ENCODE measurements at places on chromosomes 5 and 9.
A peak's percentile ranks its signal among the peaks of the same experiment; 100 is the strongest.

- no peak overlapping the region for H3K27ac ChIP-seq
- no peaks in the 10 kb centered on the region for H3K36me3 ChIP-seq
- H3K27me3 ChIP-seq, result no peaks in the 10 kb centered on the region
- H3K4me3 ChIP-seq, result no peak overlapping the region
- no peak for DNase-seq
Observed at GRCh38 chr9:123620239-123620638, 264.2 kb downstream of the CRB2 start.

GRCh38 chr5:94618029-94618492 is 343 bp downstream of the KIAA0825 start:
- H3K36me3 ChIP-seq, result no peaks in the 10 kb centered on the region
- peak; percentile 22 for DNase-seq
- H3K4me1 ChIP-seq, result peaks cover 31% of the 10 kb centered on the region

GRCh38 chr9:1701113-1701512 is 314.0 kb upstream of the SMARCA2 start:
- H3K4me3 ChIP-seq, result no peak overlapping the region
- H3K27me3 ChIP-seq, result no peaks in the 10 kb centered on the region
- H3K27ac ChIP-seq, result no peak overlapping the region
- no peaks in the 10 kb centered on the region for H3K36me3 ChIP-seq
- DNase-seq, result no peak
- H3K4me1 ChIP-seq, result no peaks in the 10 kb centered on the region

GRCh38 chr5:36202521-36202961 is 39.2 kb downstream of the NADK2 start:
- no peaks in the 10 kb centered on the region for H3K4me1 ChIP-seq
- peaks cover 5% of the 10 kb centered on the region for H3K36me3 ChIP-seq
- DNase-seq, result no peak
- no peaks in the 10 kb centered on the region for H3K27me3 ChIP-seq
- H3K27ac ChIP-seq, result no peak overlapping the region

DNA sequence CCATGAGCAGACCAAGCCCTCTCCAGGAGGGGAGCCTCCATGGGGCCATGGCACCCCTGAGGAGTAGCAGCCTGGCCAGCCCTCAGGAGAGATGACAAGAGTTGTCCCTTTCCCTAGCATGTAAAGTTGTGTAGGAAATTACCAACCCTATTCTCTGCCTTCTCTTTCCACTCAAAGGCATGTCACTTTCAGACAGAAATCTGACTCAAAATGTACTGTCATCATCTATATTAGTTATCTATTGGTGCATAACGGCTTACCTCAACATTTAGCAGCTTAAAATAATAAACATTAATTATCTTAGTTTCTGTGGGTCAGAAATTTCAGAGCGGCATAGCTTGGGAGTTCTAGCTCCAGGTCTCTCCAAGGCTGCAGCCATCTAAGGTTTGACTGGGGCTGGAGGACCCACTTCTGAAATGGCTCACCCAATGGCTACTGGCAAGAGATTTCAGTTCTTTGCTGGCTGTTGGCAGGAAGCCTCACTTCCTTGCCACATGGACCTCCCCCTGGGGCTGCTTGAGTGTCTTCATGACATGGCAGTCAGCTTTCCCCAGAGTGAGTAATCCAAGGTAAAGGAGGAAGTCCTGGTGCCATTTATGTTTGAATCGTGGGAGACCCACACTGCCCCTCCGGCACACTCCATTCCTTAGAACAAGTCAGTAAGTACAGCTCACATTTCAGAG is 632.3 kb downstream of the CCDC171 start:
- no peaks in the 10 kb centered on the region for H3K27me3 ChIP-seq
- no peaks in the 10 kb centered on the region for H3K4me1 ChIP-seq
- no peak overlapping the region for H3K27ac ChIP-seq
- no peak for DNase-seq

GRCh38 chr5:89043676-89044075 is 160.7 kb upstream of the MEF2C start:
- H3K27me3 ChIP-seq, result no peaks in the 10 kb centered on the region
- H3K4me3 ChIP-seq, result no peak overlapping the region
- no peaks in the 10 kb centered on the region for H3K4me1 ChIP-seq
- H3K36me3 ChIP-seq, result no peaks in the 10 kb centered on the region
- H3K27ac ChIP-seq, result no peak overlapping the region

DNA sequence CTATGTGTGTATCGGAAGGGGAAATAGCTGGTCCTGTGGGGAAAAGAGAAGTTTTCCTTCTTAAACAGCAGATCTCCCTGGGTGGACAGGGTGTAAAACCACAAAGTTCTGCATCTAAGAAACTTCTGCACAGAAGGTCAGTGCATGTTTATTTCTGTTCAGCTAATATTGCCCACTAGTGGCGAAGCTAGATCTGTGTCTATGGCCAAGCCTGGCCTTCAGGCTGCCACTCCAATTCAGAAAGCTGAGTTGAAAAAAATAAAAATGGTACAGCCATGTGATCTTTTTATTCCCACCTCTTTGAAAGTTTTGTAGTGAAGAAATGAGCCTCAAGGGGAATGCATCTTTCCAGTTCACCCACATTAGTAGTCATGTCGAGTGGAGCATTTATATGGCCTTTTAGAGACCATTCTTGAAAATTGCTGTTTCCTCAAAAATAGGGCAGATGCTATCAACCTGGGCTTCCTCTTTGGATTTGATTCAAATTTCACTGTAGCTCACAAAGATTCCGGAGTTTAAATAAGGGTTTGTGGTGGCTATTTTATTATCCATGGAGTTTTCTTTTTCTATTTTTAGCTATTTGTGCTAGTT is 488.0 kb downstream of the PRELID2 start:
- no peaks in the 10 kb centered on the region for H3K27me3 ChIP-seq
- no peak overlapping the region for H3K27ac ChIP-seq
- no peak for DNase-seq
- no peak overlapping the region for H3K4me3 ChIP-seq

DNA sequence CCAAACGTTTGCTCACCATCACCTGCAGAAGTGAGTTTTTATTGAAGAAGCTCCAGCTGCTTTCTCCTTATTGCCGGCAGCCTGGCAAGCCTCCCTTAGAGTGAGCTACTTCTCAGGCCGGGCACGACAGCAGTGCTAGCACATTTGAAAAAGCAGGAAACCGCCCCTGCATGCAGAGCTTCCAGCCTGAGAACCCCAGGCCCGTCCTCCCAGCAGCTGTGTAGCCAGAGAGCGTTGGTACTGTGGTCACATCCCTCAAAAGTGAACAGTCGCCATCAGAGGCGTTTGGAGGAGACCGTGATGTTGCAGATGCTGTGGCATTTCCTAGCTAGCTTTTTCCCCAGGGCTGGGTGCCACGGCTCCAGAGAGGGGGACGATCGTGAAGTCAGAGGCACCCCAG is 23.5 kb downstream of the SLC25A25 start:
- H3K36me3 ChIP-seq, result peaks cover 8% of the 10 kb centered on the region
- no peak overlapping the region for H3K4me3 ChIP-seq
- no peaks in the 10 kb centered on the region for H3K27me3 ChIP-seq

- DNase-seq, result no peak
- no peaks in the 10 kb centered on the region for H3K27me3 ChIP-seq
- H3K27ac ChIP-seq, result no peak overlapping the region
- no peaks in the 10 kb centered on the region for H3K4me1 ChIP-seq
- no peak overlapping the region for H3K4me3 ChIP-seq
Observed at GRCh38 chr5:68576805-68577204, 361.2 kb downstream of the PIK3R1 start.

DNA sequence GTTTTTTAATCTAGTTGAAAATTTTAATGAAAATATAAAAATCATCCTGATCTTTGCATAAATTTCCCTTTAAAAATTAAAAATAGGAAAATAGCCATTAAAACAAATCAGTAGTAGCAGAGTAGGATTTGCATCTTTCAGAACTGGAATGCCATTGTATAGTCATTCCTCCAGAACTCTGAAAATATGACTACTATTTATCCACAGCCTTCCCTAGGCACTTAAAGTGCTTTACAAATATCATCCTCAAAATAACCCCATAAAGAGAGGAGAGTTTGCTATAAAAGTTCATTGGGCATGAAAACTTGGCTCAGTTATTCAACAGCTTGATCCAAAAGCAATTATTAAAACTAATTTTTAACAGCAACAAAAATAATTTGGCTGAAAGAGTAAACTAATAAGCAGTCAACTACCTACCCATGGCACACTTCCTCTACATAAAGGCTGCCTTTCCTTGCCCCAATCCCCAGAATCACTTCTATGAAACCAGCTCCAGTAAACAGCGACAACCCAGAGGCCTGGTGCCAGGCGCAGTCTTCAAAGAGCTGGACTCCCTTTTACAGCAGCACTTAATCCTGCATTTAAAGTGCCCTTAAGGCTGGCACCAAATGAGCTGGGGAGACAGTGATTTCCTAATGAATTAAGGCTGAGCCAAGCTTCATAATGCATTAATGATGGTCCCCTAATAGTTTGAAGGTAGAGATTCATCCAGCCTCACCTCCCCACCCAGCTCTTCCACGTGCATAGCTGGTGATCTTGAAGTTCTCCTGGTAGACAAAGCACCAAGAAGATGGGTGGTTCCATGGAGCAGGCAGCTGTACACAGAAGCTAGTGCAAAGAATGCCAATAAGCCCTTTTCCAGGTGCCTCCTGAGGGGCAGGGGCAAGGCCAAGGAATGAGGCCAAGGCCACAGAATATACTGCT is 36.1 kb downstream of the LHFPL2 start:
- no peaks in the 10 kb centered on the region for H3K36me3 ChIP-seq
- no peak overlapping the region for H3K27ac ChIP-seq
- no peak overlapping the region for H3K4me3 ChIP-seq
- DNase-seq, result no peak
- H3K4me1 ChIP-seq, result no peaks in the 10 kb centered on the region

GRCh38 chr5:151646334-151646733 is 40.4 kb downstream of the SPARC start:
- no peaks in the 10 kb centered on the region for H3K4me1 ChIP-seq
- H3K4me3 ChIP-seq, result no peak overlapping the region
- H3K27ac ChIP-seq, result no peak overlapping the region
- H3K36me3 ChIP-seq, result no peaks in the 10 kb centered on the region
- DNase-seq, result no peak

DNA sequence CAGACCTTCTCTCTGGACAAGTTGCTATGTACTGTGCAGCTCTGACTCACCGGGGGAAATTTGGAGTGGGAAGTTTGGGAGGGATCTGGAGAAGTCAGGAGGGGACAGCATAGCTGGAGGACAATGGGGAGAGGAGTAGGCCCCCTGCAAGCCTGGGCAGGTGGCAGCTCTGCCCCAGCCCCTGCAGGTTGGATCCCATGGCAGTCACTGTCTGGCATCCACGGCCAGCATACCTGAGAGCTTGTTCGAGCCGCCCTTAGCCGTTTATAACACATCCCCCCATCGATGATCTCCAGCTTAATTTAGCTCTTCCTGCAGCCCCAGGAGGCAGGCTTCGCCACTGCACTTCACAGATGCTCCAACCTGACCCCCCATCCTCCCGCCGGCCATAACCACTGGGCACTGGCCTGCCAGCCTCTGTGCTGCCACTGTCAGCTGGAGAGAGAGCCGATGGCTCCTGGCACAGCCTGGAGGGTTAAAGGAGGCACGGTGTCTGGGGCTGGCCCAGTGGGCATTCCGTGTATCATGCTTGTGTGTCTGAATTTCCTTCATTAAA is 57.7 kb upstream of the RNU6ATAC start:
- no peak overlapping the region for H3K4me3 ChIP-seq
- H3K36me3 ChIP-seq, result no peaks in the 10 kb centered on the region
- no peak for DNase-seq
- no peak overlapping the region for H3K27ac ChIP-seq
- no peaks in the 10 kb centered on the region for H3K4me1 ChIP-seq

GRCh38 chr5:32261198-32261597 is 51.5 kb downstream of the MTMR12 start:
- peaks cover 41% of the 10 kb centered on the region for H3K36me3 ChIP-seq
- H3K4me1 ChIP-seq, result no peaks in the 10 kb centered on the region
- H3K27ac ChIP-seq, result no peak overlapping the region
- H3K4me3 ChIP-seq, result no peak overlapping the region
- no peaks in the 10 kb centered on the region for H3K27me3 ChIP-seq

DNA sequence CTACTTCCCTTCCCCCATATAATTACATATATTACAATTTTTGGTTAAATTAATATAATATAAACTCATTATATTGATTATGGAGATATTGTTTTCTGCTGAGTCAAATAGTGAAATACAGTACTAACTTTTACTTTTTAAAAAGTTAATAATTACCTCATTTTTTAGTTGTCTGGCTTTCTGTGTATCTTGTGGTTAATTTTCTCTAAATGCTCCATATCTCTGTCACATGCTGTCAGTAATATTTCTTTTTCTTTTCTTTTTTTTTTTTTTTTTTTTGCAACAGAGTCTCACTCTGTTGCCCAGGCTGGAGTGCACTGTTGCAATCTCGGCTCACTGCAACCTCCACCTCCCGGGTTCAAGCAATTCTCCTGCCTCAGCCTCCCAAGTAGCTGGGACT is 23.2 kb downstream of the STX17 start:
- H3K27me3 ChIP-seq, result no peaks in the 10 kb centered on the region
- no peaks in the 10 kb centered on the region for H3K36me3 ChIP-seq
- H3K4me1 ChIP-seq, result no peaks in the 10 kb centered on the region

GRCh38 chr9:37668116-37668601 is 17.4 kb downstream of the FRMPD1 start:
- H3K36me3 ChIP-seq, result no peaks in the 10 kb centered on the region
- no peak overlapping the region for H3K27ac ChIP-seq
- no peak overlapping the region for H3K4me3 ChIP-seq
- no peaks in the 10 kb centered on the region for H3K27me3 ChIP-seq
- H3K4me1 ChIP-seq, result no peaks in the 10 kb centered on the region
- DNase-seq, result no peak

- H3K27ac ChIP-seq, result no peak overlapping the region
- no peak for DNase-seq
- no peak overlapping the region for H3K4me3 ChIP-seq
- no peaks in the 10 kb centered on the region for H3K27me3 ChIP-seq
- H3K36me3 ChIP-seq, result no peaks in the 10 kb centered on the region
Observed at GRCh38 chr5:125140220-125140619, 393.8 kb upstream of the ZNF608 start.

DNA sequence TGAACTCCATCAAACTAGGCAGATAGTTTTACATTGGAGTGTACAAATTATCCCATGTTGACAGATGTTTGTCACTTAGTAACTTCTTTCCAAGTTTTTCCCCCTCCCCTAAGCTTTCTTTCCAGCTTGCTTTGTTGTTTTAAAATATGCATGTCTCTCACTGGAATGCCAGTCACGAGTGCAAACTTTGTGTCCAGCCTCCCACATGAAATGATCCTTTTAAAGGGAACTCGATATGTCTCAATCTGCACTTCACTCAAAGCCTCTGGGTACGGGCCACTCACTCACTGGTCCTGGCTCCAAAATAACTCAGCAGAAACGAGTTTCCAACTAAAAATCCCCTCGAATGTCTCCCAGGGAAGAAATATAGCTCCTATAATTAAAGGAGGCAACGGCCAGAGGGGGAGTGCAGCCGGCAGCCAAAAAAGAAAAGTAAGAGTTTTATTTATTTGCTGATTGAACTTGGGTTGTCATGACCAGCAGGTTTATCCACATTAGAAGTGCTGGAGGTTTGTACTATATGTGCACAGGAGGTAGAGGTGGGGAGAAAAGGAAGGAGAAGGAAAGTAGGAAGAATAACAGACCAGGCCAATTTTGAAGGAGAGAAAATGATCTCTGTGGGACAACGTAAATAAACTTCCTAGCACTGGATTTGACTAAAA is 17.5 kb downstream of the NR2F1 start:
- no peak overlapping the region for H3K27ac ChIP-seq
- peaks cover 6% of the 10 kb centered on the region for H3K4me1 ChIP-seq
- no peak overlapping the region for H3K4me3 ChIP-seq
